ENCODE measurements at places on chromosomes 2 and 18.

GRCh38 chr18:49756135-49756534, 57.2 kb downstream of the ACAA2 start:
- no peak for DNase-seq

- no peak for DNase-seq
Measured at GRCh38 chr2:217282531-217282930, 422.7 kb upstream of the TNP1 start.

GRCh38 chr2:78780864-78781583, 244.5 kb upstream of the REG3G start:
- no peak for DNase-seq

GRCh38 chr2:218960309-218961165, 1.1 kb downstream of the CDK5R2 start:
- DNase-seq: no peak

- no peak for DNase-seq
Measured at GRCh38 chr2:238235331-238235732, 4.5 kb downstream of the HES6 start.

- DNase-seq: no peak
Measured at GRCh38 chr2:8116661-8117060, 565.2 kb upstream of the ID2 start.

DNA sequence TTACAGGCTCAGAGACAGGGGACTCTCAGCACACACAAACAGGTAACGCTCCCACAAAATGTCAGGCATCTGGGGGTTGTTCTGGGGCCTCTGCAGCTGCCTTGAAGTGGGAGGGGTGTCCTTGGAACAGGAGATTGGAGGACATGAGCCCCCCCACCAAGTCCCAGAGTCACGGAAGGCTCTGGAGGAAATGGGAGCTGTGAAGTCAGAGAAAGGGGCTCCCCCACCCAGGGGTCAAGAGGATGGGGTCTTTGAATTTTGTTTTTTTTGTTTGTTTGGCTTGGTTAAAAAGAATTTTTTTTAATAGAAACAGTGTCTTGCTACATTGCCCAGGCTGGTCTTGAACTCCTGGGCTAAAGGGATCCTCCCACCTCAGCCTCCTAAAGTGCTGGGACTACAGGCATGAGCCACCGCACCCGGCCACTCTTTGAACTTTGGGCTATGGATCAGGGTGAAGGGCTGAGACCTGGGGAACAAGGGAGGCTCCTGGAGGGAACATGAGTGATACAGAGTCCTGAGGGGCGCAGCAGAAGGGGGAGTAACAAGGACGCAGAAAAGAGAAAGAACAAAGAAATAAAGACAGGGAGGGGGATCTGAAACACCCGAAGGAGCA, 46.8 kb downstream of the TNS1 start:
- no peak for DNase-seq

GRCh38 chr2:1716441-1716840, 27.9 kb downstream of the PXDN start:
- DNase-seq: no peak

GRCh38 chr2:39065616-39066015, 55.2 kb downstream of the SOS1 start:
- DNase-seq: no peak

DNA sequence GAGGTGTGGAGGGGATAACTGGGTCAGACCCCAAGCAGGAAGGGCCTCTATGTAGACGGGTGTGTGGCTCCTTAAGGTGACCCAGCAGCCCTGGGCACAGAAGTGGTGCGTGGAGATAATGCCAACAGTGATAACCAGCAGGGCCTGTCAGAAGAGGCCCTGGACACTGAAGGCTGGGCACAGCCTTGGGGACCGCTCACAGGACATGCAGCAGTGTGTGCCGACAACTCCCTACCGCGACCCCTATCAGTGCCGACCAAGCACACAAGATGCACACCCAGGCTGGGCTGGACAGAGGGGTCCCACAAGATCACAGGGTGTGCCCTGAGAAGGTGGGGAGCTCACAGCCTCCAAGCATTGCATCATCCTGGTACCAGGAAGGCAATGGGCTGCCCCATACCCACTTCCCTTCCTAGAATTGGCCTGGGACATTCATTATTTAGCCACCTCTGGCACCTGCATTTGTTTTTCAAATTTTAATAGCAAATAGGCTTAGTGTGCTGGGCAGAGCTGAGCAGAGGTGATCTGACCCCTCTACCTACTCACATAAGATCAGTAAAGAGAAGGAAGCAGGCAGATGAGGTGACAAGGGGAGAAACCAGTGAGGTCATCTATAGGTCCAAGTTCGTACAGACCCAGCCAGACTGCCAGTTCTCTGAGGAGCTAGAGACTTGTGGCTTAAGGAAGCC, 55.2 kb downstream of the BCL11A start:
- no peak for DNase-seq

Data from PC-9 (cell line).